ENCODE measurements at places on chromosomes 6 and 20.

DNA sequence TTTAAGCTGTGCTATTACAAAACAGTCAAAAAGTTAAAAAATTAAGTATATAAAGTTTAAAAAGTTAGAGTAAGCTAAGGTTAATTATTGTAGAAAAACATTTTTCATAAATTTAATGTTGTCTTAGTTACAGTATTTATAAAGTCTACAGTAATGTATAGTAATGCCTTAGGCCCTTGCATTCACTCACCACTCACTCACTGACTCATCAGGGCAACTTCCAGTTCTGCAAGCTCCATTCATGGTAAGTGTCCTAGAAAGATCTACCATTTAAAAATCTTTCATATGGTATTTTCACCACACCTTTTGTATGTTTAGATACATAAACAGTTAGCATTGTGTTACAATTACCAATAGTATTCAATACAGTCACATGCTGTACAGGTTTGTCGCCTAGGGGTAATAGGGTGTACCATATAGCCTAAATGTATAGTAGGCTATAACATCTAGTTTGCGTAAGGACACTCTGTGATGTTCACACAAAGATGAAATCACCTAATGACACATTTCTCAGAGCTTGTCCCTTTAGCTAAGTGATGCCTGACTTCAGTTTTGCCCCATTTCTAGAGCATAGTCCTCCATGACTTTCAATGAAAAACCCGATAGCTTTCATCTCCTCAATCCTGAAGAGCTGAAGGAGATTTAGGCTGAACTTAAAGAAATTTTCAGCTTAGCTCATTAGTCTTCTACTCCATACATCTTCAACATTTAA lies 14.9 kb upstream of the HLA-DRA start:
- no peak for DNase-seq

- DNase-seq: no peak
Observed at GRCh38 chr6:147361311-147361981, 147.0 kb upstream of the SAMD5 start.

DNA sequence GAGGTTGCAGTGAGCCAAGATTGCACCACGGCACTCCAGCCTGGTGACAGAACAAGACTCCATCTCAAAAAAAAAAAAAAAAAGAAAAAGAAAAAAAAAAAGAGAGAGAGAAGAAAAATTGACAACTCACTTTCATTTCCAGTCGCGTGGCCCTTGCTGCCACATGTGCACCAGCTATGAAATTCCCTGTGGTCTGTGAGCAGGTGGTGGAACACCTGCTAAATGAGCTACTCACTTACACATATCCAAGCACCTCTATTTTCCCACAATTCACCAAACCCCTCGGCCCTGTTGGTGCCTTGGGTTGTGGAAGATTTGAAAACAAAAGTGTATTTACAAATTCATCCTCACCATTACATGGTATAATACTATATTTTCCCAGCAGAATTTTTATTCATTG lies 105.2 kb upstream of the ASF1A start:
- DNase-seq: no peak

- no peak for DNase-seq
Observed at GRCh38 chr6:144729502-144729901, 444.4 kb downstream of the UTRN start.

DNA sequence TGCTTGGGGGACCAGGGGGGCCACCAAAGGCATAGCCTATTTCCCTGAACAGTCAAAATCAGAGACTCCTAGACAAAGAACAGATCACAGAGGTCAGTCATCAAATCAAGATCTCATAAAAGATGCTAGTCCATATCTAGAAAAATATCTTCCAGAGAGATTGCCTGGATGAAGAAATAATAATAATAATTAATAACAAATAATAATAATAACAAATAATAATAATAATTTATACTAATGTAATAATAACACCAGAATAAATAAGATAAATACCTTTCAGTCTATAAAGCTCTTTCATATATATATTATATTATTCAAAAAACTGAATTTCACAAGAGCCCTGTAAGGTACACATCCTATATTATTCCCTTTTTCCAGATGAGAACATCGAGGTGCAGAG lies 129.6 kb downstream of the PAX1 start:
- no peak for DNase-seq

- peak; percentile 25 for DNase-seq
Observed at GRCh38 chr20:20946122-20946759, 159.9 kb downstream of the LINC00237 start.

GRCh38 chr20:4029505-4030467 lies 14.4 kb upstream of the RNF24 start:
- DNase-seq: no peak

- DNase-seq: peak; percentile 28
Observed at GRCh38 chr6:90350689-90351554, 54.3 kb upstream of the BACH2 start.

DNA sequence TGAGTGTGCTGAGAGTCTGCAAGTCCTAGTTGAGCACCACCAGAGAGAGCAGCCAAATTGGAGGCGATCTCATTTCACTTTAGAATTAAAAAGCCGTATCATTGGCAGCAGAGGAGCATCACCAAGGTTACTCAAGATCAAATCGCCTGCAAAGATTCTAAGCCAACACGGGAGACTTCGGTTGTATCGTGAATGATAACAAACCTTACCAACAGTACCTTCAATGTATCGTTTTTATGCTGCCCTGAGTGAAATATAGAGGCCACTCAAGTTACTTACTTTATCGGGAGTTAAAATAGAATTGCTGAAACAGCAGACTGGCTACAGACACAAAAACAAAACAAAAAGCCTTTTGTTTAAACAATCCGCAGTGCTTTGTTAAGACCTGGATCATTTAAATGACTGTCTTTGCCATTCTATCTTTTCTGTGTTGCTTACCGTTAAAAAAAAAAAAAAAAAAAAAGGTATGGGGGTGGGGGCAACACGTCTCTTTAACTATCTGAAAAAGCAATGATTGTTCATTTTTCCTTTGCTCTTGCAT lies 14.2 kb downstream of the NHSL1 start:
- DNase-seq: no peak

- DNase-seq: peak; percentile 24
Observed at GRCh38 chr20:26216025-26216424, 519.4 kb upstream of the ZNF337 start.

GRCh38 chr20:1567392-1568162 lies 10.1 kb upstream of the SIRPD start:
- DNase-seq: peak; percentile 97

DNA sequence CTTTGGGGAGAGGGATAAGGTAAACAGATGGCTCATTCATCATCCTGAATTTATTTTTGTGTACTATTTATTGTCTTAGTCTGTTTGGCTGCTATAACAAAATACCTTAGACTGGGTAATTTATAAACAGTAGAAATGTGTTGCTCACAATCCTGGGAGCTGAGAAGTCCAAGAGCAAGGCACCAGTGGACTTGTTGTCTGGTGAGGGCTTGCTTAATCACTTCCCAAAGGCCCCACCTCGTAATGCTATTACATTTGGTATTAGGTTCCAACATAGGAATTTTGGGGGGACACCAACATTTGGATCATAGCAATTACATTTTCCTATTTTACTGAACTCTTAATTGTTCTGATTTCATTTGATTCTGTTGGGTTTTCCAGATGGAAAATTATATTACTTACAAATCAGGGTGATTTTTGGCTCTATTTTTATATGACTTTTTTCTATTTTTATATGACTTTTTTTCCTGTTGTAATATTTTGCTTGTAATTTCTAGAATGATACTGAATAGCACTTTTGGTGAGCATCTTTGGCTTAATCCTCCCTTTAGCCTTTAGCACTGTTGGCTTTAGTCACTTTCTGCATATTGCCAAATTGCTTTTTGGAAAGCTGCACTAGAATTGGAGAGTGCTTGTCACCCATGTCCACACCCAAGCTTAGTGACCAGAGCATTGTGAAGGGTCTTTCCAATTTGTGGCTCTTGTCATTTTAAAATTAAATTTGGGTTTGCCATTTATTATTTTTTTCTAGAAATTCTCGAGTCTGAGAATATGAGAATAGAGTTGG lies 43.7 kb upstream of the TULP4 start:
- DNase-seq: no peak

All from HT1080 (cell line).